Chondrocyte (in vitro differentiated cells): ENCODE measurements at places on chromosomes 13 and 19.
A peak's percentile ranks its signal among the peaks of the same experiment; 100 is the strongest.

DNA sequence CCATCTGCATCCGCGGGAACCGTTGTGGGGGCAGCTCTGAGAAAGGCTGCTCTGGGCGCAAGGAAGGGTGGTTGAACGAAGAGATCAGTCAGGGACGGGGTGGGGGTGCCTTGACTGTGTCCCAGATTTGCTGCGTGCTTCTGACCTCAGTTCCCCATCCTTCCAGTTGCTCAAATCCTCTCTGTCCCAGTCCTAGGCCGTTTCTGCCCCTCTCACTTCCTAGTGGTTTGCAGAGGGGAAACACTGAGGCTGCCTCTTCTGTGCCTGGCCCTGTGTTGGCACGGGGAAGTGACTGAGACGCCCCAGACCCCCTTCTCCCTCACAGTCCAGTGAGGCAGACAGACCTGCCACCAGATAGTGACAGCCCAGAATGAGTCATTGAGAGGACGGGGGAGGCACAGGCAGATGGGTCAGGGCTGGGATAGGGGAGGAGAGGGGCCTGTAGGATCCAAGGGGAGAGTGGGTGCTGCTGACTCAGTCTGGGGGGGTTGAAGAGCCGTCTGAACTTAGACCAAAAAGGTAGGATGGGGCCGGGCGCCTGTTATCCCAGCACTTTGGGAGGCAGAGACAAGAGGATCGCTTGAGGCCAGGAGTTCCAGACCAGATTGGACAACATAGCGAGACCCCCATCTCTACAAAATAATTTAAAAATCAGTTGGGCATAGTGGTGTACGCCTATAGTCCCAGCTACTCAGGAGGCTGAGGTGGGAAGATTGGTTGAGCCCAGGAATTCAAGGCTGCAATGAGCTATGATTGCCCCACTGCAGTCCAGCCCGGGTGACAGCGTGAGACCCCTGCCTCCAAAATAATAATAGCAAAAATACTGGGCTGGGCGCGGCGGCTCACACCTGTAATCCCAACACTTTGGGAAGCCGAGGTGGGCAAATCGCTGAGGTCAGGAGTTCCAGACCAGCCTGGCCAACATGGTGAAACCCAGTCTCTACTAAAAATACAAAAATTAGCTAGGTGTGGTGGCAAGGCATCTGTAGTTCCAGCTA, 26.5 kb downstream of the NUMBL start:
- H3K36me3 ChIP-seq: peaks cover 8% of the 10 kb centered on the region
- no peak for DNase-seq

GRCh38 chr19:13887018-13887436, 10.1 kb downstream of the NANOS3 start:
- no peak overlapping the region for H3K4me3 ChIP-seq
- peaks cover 4% of the 10 kb centered on the region for H3K4me1 ChIP-seq
- H3K27me3 ChIP-seq: no peaks in the 10 kb centered on the region
- no peak for DNase-seq
- no peak overlapping the region for H3K27ac ChIP-seq
- H3K36me3 ChIP-seq: no peaks in the 10 kb centered on the region

DNA sequence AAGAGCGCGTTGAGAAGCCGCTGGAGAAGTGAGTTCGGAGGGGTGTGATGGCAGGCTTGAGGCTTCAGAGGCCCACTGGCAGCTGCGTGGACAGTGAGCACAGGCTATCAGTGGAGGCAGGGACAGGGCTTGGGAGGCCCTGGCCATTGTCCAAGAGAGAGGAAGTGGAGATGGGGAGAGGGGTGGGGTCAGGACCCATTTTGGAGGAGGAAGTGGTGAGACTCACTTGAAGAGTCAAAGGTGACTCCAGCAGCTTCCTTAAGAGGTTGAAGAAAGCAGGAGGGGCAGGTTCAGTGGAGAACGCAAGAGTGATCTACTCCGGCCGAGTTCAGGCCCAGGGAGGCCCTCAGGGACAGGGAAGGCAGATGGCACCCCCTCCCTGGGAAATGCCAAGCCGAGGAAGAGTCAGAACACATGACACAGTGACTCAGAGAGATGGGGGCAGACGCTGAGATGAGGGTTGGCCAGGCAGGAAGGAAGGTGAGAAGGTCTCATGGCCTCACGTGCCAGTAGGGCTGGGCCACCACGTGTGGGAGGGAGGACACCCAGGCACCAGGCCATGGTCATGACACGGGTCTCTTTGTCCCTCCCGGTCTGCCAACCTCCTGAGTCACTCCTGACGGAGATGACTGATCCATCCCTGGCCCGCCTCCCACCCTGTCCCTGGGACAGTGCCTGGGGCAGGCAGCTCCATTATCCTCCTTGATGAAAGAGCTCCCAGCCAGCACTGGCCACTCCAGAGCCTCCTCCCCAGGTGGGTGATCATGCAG, 10.1 kb upstream of the CD22 start:
- H3K27ac ChIP-seq: peak overlapping the region; percentile 63
- no peak overlapping the region for H3K4me3 ChIP-seq
- no peaks in the 10 kb centered on the region for H3K36me3 ChIP-seq
- no peak for DNase-seq
- peaks cover 2% of the 10 kb centered on the region for H3K27me3 ChIP-seq
- H3K4me1 ChIP-seq: peaks cover 11% of the 10 kb centered on the region

DNA sequence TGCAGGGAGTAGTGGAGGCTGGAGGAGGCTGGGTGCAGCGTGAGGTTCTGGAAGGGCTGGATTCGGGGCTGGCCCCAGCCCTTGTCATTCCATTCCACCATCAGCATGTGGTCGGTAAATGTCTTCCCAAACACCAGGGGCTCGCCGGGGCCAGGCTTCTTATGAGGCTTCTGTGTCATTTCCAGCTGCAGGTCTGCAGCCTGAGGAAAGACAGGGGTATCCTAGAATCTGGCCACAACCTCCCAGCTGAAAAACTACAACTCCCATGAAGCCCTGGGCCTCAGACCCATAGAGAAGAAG, 4.4 kb downstream of the BCAT2 start:
- no peak overlapping the region for H3K27ac ChIP-seq
- H3K27me3 ChIP-seq: no peaks in the 10 kb centered on the region
- no peak for DNase-seq
- H3K4me1 ChIP-seq: peaks cover 15% of the 10 kb centered on the region
- no peaks in the 10 kb centered on the region for H3K36me3 ChIP-seq
- no peak overlapping the region for H3K4me3 ChIP-seq
